ENCODE measurements at places on chromosomes 7 and 10.
A peak's percentile ranks its signal among the peaks of the same experiment; 100 is the strongest.

GRCh38 chr10:11894381-11895107 is 71.4 kb downstream of the PROSER2 start:
- DNase-seq, result no peak

DNA sequence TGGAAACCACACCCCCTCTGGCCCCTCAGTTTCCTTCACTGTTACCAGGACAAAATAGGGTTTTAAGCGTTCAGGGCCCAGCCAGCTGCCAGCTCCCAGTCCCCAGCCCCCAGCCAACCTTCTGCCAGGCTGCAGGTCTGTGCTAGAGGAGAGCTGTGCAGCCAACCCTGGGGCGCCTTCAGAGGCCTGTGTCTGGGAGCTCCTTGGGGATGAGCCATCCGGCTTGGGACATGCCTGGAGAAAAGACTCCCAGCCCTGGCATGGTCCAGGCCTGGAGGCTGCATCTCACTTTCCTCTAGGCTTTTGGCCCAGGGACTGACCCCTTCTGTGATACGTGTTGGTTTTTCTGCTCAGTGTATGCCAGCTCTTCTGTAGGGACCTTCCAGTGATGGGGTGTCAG is 487.6 kb upstream of the MGMT start:
- no peak for DNase-seq

DNA sequence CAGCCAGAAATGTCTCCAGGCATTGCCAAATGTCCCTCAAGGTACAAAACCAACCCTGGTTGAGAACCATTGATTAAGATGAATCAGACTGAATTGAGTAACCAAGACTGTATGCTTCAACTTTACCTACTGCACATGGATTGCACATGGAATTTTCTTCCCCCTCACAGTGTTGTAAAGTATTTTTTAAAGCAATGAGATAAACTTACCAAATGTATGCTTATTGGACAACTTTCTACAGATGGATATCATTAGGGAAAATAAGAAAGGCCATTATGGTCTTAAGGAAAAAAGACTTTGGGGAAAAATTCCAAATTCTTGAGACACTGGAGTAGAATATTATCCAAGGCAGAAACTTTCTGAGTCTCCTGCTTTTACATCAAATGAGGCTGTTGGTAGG is 20.9 kb upstream of the MTPN start:
- peak; percentile 36 for DNase-seq

- DNase-seq, result no peak
These were observed 13.8 kb downstream of the LMOD2 start for GRCh38 chr7:123669485-123669884.

DNA sequence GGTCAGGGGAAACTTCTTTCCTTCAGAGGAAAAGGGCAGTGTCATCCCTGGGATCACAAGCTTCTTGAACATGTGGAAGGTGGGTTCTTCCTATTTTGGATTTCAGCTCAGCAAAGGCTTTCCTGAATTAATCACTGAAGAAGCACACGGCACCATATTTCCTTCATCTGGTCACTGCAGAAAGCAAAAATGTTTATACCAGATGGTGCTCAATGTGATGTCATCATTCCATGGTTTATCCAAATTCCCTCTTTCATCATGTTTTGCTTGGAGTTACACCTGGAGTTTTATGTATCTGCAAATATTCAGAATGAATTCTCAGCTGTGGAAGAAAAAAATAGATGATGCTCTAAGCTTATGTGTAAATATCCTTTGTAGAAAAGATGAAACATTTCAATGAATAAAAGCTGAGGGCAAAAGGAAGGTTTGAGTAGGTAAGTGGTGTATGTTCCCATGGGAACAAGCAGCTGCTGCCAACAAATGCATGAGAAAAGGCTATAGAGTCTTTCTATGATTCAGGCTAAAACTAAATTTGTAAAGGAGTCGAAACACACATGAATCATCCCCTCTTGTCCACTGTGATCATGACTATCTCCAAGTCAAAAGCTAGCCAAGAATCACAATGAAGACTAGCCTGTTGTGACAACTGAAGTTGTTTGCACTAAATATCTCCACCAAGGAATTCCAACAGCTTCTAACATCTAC is 26.9 kb upstream of the BPGM start:
- DNase-seq, result peak; percentile 74

- DNase-seq, result peak; percentile 60
These were observed 171.1 kb downstream of the FAM107B start for GRCh38 chr10:14603534-14604102.

- no peak for DNase-seq
These were observed 198.2 kb upstream of the CSTF2T start for GRCh38 chr10:51897560-51897959.

- peak; percentile 28 for DNase-seq
These were observed 34.7 kb upstream of the MKLN1 start for GRCh38 chr7:131293018-131293417.

DNA sequence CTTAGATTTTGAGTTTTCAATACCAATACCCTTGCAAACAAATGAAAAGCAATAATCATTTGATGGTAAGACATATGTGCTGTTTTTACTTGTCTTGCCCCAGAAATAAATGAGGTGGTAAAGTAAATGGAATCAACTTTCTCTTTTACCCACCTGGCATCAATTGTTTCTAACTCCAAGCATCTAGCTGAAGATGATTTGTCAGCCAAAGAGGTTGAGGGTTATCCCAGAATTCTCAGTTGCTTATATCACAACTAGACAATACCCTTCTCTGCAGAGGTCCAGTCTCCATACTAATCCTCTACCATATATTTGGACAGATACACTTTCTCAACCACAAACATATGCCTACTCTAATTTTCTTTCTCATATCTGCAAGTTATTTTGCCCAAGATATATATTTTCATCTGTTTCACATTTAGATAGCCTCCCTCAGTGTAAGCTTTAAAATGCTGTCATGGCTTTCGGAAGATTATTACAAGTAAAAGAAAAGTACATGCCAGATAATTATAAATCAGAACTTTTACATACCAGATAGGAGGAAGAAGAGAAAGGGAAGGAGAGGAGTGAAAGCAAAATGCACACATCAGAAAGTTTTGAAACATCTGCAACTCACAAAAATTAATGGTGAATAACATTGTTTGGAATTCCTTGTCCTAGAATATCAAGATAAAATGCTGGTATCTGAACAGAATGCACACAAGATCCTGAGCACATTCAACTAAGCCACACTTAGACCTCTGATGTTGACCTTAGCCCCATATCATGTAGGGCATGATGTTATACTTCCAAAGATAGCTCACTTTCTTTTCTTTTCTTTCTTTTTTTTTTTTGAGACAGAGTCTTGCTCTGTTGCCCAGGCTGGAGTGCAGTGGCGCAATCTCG is 146.6 kb downstream of the REEP3 start:
- DNase-seq, result peak; percentile 56

DNA sequence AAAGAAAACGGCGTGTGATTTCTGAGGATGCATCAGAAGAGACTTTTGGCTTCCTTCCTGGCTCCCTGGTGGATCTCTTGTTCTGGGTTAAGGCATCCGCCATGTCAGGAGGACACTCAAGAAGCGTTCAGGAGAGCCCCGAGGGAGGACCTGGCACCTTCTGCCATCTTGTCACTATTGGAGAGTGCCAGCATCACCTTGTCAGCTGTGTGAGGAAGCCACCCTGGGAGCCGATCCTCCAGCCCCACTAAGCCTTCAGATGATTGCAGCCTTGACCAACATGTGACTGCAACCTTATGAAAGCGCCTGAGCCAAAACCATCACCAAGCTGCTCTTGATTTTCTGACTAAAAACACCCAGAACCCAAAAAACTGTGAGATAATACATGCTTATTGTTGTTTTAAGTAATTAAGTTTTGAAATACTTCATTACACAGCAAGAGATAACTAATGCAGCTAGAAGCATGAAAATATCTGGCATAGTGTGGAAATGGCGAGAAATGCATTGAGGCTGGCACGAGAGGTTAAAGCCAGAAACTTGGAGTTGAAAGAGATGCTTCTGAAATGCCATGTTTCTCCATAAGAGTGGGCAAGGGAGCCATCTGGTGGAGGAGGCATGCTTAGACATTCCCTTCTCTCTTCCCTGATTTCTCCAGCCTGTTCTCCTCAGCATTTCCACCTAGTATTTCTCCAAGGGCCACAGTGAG is 5.4 kb upstream of the ZFYVE27 start:
- peak; percentile 93 for DNase-seq

Measured in adipocyte (in vitro differentiated cells).